Hypothalamus (tissue), 51 donors: ENCODE measurements at places on chromosomes 12 and 14.

- peak; percentile 80 for DNase-seq
These were observed at the start of gene C1RL for GRCh38 chr12:7108796-7109571. TSS of gene C1RL (minus strand) at chr12:7109214. CDS start at chr12:7109180, 34 bp downstream.

GRCh38 chr14:81133400-81133799 is 87.4 kb downstream of the GTF2A1 start:
- no peak for DNase-seq

DNA sequence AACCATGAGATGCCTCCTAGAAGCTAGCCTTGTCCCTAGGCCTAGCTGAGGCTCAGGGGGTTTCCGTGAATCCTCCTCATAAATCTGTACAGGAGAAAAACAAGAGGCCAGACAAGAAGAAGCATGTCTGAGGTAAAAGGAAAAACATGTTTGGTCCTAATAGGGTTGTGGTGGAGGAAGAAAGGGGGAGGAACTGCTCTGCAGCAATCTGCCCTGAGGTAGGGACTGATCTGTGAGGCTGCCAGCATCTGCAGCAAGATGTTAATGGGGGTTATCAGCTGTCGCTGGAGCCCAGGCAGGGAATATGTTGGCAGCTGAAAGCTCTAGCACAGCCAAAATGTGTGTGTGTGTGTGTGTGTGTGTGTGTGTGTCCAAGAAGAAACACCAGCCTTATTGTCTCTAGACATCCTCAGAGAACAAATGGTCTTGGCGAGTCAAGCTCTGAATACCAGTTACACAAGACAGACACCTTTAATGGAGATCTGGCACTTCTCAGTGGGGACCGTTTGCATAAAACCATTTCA is 218.5 kb downstream of the NUAK1 start:
- peak; percentile 69 for DNase-seq

DNA sequence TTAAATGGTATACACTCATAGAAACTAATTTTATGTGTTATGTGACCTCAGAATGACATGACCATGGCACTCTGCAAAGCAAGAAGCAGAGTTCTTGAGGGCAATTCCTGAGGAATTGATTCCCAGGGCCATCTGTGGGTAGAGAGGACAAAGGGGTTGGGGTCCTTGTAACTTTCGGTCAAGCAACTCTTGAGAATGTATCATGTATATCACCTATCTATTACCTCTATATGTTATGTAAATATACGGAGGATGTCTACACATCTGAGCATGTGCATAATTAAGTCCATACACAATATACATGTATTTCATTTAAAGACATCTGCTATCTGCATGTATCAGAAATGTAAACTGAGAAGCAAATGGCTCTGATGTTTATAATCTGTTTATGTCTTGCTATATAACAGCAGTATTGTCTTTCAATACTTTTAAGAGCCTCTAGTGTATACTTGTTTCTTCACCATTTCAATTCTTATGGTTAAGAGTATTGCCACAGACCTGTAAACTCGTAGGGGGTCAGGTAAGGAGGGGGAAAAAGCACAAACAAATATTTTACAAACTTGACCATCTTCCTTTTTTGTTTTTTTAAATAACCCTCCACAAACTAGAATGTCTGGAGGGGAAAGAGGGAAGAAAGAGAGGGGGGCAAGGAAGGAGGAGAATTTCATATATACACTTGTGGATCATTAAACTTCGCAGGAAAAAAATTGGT is 4.5 kb downstream of the FOXA1 start:
- no peak for DNase-seq

- DNase-seq, result no peak
These were observed 4.8 kb downstream of the CD163 start for GRCh38 chr12:7498809-7499208.

DNA sequence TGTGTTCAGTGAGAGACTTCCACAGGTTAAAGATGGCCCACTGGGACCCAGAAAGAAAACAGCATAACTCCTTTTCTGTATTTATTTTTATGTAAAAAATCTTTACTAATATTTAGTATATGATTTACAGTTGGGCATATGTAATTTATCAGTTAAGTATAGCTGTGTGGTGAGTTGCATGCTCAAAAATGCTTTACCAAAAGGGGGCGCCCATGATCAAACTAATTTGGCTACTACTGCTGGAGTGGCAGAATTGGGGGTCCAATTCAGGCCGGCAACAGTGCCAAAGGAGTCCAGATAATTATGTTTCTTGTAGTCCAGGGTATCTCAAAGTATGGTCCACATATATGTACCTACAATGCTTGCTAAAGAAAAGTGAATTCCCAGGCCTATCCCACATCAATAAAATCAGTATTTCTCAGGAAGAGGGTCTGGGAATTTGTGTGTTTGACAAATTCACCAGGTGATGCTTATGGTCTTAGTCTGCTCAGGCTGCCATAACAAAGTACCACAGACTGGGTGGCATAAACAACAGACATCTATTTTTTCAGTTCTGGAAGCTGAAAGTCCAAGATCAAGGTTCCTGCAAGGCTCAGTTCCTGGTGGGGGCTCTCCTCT is 152.0 kb downstream of the KTN1 start:
- no peak for DNase-seq

DNA sequence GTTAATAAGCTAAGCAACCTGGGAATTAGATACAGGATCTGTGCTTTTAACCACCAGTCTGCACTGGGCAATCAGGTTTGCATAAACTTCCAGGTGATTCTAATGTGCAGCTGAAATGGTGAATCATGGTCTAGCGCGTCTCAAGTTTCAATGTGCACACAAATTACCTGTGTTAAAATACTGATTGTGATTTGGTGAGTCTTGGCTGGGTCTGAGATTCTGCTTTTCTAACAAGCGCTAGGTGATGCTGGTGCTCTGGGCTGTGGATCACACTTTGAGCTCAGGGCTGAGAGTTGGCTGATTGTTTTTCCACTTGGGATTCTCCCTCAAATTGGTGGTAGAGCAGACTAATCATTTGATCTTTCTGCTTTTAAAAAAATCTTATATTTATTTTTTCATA is 124.8 kb downstream of the C12orf75 start:
- DNase-seq, result no peak

DNA sequence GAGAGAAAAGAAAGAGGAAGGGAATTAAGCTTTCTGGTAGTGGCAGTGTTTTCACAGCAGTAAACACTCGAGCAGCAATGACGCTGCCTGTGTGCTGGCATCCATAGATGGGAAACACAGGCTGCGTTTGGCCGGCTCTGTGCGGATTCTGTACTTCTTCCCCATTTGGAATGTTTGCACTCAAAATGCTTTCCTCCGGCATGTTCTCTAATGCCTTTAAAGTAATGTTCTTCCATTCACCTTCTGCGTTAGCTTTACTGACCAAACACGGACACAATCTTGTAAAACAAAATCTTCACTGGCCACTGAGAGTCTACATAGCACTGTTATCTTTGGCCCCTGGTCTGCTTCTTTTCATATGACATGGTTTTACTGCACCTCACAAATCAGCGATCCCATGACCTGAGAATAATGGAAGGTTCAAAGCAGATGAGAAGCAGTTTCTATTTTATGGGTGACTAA is 31.4 kb downstream of the DCP1B start:
- DNase-seq, result peak; percentile 2

DNA sequence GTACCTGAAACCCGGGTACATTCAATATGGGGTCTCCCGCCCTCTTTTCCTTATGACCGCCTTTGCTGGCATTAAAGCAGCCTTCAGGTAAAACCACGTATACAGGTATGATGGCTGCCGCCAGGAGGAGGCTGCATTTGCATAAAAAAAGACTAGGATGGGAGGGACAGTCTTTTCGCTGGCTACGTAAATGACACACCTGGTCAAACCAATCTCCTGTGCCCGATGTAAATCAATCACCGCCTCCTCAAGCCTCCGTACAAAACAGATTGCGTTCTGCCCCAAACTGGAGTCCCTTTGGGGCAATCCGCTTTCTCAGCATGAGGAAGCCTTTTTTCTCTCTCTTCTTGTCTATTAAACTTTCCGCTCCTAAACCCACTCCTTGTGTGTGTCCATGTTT is 8.1 kb upstream of the ALDH1L2 start:
- DNase-seq, result no peak

GRCh38 chr14:65210118-65210821 is 108.0 kb upstream of the MAX start:
- no peak for DNase-seq

- DNase-seq, result no peak
These were observed 14.0 kb upstream of the HNF1A start for GRCh38 chr12:120964298-120964697.

GRCh38 chr12:19946550-19946949 is 421.8 kb upstream of the PDE3A start:
- DNase-seq, result no peak

DNA sequence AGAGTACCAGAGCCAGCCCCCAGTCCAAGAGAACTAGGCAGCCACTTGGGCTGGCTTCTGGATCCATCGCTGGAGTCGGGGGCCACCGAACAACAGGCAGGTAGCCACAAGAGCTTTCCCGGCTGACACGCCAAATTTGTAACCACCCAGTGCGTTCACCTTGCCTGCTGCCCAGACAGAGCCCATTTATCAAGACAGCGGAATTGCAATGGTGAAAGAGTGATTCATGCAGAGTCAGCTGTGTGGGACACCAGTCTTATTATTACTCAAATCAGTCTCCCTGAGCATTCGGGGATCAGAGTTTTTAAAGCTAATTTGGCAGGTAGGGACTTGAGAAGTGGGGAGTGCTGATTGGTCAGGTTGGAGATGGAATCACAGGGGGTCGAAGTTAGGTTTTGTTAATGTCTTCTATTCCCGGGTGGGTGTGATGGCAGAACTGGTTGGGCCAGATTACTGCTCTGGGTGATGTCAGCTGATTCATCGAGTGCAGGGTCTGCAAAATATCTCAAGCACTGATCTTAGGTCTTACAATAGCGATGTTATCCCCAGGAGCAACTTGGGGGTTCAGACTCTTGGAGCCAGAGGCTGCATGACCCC is 64.3 kb downstream of the PDE6H start:
- DNase-seq, result no peak

- no peak for DNase-seq
These were observed 1111.1 kb downstream of the BCL11B start for GRCh38 chr14:98160901-98161300.

GRCh38 chr14:73817020-73817655 is 34.5 kb upstream of the PTGR2 start:
- DNase-seq, result no peak

GRCh38 chr12:83841620-83842019 is 1071.0 kb downstream of the SLC6A15 start:
- no peak for DNase-seq

DNA sequence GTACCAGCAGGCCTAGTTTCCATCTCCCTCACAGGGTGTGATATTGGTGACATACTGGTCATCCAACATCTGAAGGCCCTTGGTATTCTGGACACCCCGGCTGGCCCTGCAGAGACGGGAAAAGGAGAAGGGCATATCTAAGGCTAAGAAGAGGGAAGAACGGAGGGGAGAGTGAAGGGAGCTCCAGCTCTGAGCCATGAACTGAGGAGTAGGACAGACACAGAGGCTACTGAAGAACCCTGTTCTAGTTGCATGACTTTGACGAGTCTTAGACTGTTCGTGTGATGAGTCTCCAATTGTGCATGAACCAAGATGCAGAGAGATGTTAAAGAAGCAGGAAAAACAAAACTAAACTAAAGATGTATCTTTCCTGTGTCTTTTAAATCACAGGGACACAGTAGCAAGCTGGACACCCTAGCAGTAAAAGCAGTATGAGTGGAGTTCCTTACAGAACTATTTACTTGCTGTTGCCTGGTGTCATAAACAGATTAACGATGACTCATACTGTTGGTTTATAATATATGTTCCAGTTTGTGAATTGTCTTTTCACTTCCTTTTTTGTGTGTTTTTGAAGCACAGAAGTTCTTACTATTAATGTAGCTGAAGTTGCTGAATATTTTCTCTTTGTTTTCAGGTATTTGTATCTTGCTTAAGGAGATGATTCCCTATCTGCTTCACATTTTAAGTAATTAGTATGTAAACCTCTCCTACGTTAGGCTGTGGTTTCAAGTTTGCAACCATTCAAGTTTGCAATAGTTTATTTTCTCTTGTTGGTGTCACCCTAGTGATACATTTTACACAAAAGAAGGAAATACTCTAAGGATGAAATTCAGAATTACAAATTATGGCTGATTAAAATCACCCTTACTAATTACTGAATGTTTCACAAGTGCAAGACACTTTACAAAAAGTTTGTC is 15.7 kb downstream of the FAR2 start:
- DNase-seq, result no peak

DNA sequence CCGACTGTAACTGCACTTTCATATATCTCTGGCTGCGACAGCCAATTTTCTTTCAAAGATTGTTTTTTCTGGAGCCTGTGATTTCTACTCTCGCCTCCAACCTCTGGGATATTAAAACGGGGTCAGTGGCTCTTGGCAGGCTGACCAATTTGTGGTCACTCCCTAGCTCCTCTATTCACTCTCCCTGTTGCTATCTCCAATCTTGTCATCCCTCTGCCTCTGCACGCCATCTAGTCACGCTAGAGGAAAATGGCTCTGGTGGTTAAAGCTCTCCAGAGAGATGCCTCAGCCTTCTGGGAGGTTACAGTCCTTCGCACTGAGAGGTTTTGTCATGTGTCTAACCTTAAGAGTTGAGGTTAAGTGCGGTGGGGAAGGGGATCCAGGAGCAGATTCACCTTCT is 59.8 kb upstream of the CISTR start:
- no peak for DNase-seq

DNA sequence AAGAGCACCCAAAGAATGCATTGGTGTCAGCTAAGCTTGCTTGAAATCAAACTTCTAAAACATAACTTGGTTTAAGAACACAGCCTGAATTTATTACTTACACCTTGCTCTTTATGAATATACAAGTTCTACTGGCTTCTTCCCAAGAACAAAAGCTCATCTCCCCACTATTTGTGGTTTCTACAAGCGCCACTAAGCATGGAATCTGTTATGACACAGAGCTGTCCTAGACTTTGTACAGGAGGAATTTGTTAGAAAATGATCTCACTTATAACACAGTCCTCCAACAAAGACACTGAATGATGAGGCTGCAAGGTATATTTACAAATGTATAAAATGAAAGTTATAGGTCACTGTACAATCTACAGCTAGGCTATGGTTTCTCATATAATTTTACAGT is 452.1 kb downstream of the BCAT1 start:
- no peak for DNase-seq

DNA sequence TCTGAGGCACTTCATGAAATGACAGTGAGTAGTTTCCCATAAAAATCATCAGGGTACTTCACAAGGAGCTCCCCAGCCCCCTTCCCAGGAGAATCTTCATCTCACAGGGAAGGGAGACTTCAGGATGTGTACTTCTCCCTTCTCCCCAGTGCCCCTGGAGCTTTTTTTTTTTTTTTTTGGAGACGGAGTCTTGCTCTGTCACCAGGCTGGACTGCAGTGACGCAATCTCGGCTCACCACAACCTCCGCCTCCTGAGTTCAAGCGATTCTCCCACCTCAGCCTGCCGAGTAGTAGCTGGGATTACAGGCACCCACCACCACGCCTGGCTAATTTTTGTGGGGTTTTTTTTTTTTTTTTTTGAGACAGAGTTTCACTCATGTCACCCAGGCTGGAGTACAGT is 10.4 kb downstream of the ITPK1 start:
- no peak for DNase-seq
